ENCODE measurements at places on chromosomes 2 and 18.

- no peak for DNase-seq
Measured at GRCh38 chr2:180959787-180960186, 20.6 kb upstream of the UBE2E3 start.

- DNase-seq: no peak
Measured at GRCh38 chr2:67572721-67573435, 175.7 kb downstream of the ETAA1 start.

DNA sequence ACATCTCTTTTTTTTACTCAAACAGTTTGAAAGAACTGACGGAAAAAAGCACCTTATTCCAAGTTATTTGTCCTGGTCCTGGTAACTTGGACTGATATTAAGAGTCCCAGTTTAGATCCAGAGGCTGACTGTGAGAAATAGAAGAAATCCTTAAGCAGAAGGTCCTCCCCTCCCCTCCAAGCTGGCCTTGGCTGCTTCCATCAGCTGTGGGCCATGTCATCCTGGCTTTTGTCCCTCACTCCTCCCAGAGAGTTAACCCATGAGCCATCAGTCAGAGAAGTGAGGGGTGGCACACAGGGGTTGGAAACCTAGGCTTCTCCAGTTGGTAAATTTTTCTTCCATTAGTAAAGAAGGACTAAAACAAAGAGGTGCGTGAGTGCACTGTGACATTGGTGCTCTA, 9.7 kb upstream of the NAPG start:
- no peak for DNase-seq

GRCh38 chr2:164055623-164056022, 319.8 kb upstream of the FIGN start:
- no peak for DNase-seq

DNA sequence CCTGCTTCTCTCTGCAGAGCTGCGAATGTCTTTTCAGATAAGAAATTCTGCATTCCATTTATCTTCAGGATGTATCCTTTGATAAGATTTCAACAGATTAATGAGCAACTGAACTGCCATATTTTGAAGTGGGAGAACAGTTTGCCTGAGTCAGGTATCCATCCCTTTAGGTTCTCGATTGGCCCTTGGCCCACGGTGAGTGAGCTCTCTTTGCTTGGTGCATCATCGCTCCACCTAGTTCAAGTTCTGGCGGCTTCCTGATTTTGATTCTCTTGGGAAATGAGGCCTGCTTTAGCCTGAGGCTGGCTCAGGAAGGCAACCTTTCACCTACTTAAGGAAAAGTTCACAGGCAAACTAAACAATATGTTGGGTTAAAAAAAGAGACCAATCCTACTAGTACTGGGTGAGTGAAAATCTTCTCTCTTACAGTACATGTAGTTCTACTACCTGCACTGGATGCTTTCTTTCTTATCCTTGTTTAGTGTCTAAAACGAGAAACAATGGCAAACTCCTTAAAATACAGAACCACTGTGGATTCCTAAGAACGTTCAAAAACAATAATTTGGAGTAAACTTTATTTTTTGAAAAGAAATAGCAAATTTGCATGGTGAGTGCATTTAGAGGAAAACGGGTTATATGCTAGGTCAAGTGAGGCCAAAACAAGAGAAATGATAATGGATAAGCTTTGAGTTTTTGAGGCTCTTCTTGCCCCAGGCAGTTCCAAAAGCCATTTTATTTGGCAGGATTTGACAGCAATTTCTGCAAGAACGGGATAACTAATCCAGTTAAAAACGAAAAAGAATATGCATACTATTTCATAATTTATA, 837 bp upstream of the ACSL3 start:
- DNase-seq: no peak

DNA sequence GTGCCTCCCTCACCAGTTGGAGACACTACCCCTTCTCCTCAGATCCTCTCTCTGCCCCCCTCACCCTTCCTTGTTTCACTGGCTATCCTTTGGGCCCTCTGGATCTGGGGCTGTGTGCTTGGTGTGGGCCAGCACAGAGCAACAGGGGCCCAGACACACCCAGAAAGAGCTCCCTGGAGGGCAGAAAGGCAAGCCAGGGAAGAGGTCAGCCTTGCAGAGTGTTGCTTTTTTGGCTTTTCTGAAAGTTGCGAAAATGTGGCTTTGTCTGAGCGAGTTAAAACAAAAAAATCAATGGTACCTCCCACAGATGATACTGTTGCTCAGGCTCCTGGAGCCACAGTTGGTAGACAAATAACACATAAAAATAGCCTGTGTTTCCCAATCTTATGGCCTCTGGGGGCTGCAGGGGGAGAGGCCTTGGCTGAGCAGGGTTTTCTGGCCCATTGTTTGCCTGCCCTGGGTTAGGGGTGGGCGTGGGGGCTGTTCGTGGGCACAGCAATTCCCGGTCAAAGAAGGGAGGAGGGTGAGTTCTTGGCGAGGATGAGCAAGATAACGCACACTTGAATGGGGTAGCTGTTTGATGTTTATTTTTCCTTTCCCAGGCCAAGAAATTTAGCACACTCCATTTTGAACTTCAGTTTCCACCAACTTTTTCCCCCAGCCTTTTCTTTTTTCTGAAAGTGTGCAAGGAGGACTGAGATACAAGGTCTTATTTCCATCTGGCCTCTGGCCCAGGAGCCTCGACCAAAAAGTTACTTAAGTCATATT, 167.0 kb upstream of the HAAO start:
- DNase-seq: no peak

All from dorsolateral prefrontal cortex (tissue), 122 donors.